ENCODE measurements at places on chromosomes 3 and 15. TPM values are rescaled to one million over a fixed set of nuclear protein-coding genes. Genes with fewer than 3 reads are reported as not detected.

GRCh38 chr3:181383201-181383600 is 328.5 kb upstream of the SOX2 start:
- no peak for DNase-seq

DNA sequence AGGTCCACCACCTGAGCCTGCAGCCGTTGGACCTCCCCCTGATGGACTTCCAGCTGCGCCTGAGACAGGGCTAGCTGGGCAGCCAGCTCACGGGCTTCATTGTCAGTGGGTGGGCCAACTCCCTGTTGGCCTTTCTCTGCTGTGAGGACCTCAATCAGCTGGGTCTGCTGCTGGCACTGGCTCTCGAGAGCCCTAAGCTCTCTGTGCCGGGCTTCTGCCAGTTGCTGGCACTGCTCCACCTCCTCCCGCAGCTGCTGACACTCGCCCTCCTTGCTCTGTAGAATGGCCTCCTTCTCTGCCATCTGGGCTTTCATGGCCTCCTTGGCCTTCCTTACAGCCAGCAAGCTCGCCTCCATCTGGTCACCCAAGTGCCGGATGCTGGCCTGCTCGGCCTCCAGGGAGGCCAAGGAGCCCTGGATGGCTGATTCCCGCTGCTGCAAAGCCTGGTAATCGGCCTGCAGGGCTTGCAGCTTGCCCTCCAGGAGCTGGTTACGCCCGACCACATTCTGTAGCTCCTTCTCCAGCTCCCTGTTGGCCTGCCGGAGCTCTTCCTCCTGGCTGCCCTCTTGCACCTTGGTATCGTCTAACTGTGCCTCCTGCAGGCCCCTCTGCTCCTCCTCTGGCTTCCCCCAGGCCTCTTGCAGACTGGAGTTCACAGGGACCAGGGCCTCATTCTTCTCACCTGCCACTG is 23.8 kb downstream of the CXCR6 start:
- no peak for DNase-seq

GRCh38 chr3:153397794-153398193 is 235.8 kb downstream of the RAP2B start:
- peak; percentile 76 for DNase-seq

DNA sequence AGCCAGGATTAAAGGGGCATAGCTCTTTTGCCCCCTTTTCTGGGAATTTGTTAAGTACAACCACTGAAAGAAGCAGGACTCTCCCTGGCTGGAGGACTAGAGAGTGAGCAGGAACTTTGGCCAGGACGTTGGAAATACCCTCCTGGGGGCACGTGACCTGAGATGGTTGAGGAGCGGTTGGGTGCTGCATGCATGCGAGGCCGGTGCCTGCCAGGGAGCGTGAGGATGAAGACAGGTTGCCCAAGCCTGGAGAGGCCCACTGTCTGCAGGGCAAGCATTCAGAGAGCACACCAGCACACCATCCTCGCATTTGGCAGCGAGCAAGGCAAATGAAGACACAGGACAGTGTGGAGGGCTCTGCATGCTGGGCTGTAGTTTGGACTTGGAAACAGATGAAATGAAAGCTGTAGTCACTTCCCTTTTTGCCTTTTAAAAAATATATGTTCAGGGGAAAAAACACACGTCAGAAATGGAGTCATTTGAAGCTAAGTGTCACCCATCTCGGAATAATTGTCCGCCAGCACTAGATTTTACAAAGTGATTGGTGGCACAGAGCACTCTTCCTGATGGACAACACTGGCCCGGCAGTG is 217.6 kb downstream of the SLCO3A1 start:
- DNase-seq: no peak

DNA sequence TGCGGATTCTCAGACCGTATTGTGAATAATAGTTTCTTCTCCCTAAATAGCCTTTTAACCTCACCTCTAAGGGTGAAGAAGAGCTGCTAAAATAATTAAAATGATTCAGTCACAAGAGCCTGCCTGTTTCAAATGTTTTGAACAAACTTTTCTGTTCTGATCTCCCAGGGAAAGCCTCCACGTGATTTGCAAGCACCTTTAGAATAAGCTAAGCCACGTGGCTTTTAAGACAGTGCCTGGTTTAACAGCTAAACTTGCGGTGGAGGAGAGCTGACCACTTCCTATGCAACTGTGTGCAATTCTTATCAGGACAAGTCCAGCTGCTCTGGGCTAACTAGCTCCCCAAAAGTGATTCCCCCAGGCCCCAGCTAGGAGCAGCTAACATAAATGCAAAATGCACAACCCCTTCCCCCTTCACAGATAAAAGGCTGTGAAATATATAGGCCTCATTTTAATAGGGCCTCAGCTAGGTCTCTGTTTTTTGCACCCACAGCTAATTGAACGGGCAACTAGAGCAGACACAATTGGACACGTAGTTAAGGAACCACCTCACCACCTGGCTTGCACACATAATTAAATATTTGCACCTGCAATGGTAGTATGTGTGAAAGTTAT is 401.2 kb upstream of the NR2F2 start:
- DNase-seq: no peak

DNA sequence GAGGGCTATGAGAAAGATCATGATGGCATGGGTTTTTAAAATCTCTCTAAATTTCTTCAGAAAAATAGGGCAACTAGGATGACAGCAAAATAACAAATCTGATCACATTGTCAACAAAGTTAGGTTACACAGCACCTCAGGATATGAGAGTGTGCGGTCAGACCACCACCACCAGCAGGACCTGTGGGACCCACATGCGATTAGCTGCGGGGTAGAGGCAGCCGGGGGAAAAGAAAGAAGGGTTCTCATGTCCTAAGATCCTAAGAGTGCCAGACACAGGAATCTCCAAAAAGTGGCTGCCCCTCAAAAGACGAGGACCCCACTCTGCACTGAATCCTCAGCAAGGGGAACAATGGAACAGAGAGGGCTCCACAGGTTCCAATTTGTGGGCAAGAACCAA is 15.6 kb downstream of the CHRNA3 start:
- no peak for DNase-seq

DNA sequence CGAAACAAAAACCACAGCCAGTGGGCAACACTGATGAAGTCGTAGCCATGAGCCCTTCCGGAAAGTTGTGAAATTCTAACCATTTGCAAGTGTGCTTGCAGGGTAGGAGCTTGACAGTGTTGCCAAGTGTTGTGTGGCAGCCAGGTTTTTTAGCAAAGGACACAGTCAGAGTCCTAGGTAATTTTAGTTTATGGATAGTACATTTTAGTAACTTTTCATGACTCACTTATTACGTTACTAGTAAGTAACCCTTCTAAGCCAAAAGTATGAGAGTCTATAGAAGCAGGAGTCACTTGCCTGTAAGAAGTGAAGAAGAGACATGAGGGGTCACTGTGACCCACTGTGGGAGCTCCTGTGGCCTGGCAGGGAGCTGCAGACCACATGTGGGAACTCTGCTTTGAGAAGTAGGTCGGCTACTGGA is 54.8 kb upstream of the ADPGK start:
- no peak for DNase-seq

The MUC20 gene
- 6.8 TPM for total RNA-seq

The SLC12A1 gene
- total RNA-seq: not detected

GRCh38 chr3:127103080-127103479 is 89.9 kb upstream of the PRR23E start:
- no peak for DNase-seq

The GABRG3 gene
- not detected for total RNA-seq

GRCh38 chr3:170502297-170502696 is 83.6 kb downstream of the SLC7A14 start:
- peak; percentile 47 for DNase-seq

DNA sequence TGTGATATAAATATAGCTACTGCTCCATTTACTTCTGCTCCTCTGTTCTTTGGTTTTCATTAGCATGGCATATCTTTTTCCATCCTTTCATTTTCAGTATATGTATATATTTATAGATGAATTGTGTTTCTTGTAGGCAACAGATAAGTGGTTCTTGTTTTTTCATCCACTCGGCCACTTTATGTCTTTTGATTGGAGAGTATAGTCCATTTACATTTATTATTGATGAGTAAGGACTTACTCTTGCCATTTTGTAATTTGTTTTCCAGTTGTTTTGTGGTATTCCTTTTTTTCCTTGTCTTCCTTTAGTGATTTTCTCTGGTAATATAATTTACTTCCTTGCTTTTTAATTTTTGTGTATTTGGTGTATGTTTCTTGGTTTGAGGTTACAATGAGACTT is 26.8 kb upstream of the COPB2 start:
- DNase-seq: no peak

The CFAP92 gene
- 0.51 TPM for total RNA-seq

GRCh38 chr3:192906940-192907339 is 10.7 kb downstream of the MB21D2 start:
- DNase-seq: peak; percentile 68

DNA sequence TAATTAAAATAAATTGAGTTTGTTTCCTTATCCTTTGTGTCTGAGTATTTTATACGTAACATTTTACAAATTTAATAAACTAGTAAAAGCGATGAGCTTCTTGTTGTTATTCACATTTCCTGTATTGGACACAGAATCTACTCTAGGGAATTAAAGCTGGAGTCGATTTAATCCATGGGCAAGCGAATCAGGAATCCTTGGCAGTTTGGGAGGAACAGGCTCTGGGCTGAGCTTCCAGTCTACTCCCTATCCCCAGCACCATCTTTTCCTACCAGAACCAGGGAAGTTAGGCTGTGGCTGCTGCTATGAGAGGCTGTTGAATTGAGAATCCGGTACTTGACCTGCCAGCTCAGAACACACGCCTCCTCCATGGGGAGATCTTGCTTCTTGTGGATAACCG is 437.3 kb upstream of the TPM1 start:
- DNase-seq: no peak

The DAG1 gene
- 20.3 TPM for total RNA-seq

DNA sequence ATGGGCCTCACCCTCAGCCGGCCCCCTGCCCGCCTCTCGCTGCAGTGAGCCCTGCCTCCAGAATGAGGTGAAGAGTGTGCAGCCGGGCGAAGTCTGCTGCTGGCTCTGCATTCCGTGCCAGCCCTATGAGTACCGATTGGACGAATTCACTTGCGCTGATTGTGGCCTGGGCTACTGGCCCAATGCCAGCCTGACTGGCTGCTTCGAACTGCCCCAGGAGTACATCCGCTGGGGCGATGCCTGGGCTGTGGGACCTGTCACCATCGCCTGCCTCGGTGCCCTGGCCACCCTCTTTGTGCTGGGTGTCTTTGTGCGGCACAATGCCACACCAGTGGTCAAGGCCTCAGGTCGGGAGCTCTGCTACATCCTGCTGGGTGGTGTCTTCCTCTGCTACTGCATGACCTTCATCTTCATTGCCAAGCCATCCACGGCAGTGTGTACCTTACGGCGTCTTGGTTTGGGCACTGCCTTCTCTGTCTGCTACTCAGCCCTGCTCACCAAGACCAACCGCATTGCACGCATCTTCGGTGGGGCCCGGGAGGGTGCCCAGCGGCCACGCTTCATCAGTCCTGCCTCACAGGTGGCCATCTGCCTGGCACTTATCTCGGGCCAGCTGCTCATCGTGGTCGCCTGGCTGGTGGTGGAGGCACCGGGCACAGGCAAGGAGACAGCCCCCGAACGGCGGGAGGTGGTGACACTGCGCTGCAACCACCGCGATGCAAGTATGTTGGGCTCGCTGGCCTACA is 8.5 kb downstream of the GRM2 start:
- DNase-seq: no peak

DNA sequence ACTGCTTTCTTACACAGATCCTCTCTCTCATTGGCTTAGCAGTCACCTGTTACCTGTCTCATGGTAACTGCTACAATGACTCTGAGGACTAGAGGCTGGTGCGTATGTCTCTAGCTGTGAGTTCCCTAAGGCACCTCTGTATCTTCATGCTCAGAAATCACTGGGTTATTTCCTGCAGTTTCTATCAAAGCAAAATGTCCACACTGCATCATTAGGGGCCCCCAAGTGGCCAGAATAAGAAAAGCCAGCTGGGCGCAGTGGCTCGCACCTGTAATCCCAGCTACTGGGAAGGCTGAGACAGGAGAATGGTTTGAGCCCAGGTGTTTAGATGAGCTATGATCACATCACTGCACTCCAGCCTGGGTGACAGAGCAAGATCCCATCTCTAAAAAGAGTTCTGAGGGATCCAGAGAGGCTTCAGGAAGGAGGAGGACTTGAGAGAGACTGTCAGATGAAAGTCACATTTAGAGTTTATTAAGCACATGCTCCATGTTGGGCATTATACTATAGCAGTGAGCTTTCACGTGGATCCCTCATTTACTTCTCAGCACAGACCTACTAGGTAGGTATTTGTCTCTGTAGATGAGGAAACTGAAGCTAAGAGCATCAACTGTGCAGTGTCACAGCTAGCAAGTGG is 2.3 kb upstream of the VPS18 start:
- DNase-seq: peak; percentile 72

The ADAMTS17 gene
- total RNA-seq: 2.0 TPM

DNA sequence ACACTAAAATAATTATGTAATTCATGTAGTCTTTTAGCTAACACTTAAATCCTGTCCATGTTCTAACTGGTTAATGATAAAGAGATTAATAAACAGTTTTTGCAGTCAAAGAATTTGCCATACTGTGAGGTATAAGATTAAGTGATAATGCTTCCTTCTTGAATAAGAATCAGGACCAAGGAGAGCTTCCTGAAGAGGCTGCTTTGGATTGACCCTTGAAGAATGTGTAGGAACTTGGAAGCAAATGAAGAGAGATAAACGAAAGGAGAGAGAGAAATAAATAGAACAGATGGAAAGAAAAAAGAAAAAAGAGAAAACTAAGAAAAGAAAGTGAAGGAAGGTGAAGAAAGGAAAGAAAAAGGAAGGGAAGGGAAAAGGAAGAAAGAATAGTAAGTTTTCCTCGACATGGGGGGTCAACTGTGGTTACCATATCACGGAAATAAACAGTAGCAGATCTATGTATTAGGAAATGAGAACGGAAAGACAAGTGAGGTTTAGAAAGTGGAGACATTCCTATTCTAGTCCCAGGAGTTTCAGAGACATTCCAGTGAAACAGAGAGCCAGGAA is 539.8 kb downstream of the FGF12 start:
- no peak for DNase-seq

DNA sequence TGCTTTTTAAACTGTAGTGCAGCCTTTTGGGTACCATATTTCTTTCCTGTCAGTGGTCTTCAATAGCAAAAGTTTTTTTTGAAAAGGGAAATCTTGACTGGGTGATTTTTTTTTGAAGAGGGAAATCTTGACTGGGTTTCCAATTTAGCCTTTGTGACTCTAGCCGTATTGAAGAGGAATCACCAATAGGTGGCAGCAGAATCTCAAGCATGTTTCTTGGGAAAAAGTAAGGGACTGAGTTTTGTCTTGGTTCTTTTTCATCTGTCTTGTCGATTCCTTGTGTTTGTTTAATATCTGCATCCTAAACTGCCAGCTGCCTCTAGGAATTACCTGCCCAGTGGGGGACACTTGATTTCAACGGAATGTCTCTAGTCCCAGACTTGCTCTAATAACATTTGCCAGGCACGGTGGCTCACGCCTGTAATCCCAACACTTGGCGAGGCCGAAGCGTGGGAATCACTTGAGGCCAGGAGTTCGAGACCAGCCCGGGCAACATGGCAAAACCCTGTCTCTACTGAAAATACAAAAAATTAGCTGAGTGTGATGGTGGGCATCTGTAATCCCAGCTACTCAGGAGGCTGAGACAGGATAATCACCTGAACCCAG is 89.2 kb downstream of the RBPMS2 start:
- DNase-seq: peak; percentile 45

DNA sequence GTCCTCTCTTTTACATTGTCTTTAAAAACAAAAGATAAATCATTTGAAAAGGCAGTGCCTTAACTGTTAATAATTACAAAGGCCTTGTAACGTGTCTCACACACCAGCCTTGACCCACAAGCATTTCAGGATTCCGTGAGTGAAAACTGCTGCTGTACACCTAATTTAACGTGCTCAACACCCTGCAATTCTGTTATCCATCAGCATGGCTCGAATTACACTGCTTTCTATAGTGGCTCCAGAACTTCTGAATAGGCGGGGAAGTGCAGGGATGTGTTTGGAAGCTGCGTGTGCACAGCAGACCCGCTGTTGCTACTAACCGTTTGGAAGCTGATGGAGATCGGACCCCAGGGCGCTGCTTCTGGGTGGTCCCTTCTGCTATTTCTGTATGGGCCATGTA is 9.9 kb upstream of the ETFA start:
- no peak for DNase-seq

Data from bronchial epithelial cell (primary cell).